ENCODE measurements at places on chromosomes 3 and 15.

GRCh38 chr3:77014226-77014625 is 25.7 kb upstream of the ROBO2 start:
- DNase-seq, result no peak

DNA sequence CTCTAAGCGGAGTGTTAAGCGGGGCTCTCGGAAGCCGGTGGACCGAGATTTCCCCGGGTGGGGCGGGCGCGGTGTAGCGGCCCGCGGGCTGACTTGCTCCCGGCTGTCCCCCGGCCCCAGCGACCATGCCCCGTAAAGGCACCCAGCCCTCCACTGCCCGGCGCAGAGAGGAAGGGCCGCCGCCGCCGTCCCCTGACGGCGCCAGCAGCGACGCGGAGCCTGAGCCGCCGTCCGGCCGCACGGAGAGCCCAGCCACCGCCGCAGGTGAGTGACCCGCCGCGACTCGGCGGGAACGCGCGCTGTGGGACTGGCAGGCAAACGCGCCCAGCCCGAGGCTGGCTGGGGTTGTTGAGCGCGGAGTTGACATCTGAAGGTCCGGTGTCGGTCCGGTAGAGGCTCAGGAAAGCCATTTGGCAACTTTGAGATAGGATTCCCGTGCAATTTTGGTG is 1.3 kb downstream of the SMC4 start:
- no peak for DNase-seq

DNA sequence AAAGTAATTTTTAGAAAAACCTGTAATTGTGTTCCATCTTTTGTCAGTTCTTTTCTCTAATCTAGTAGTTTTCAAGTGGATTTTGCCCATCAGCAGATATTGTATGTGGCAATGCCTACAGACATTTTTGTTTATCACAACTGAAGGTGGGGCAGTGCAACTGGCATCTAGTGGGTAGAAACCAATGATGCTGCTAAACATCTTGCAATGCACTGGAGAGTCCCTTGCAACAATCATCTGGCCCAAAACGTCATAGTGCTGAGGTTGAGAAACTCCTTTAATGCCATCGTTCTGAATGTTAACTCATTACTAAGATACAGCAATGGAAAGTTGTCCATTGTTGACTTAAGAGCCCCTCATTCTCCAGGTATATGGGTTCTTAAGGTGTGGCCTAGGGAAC is 80.1 kb downstream of the BTD start:
- no peak for DNase-seq

DNA sequence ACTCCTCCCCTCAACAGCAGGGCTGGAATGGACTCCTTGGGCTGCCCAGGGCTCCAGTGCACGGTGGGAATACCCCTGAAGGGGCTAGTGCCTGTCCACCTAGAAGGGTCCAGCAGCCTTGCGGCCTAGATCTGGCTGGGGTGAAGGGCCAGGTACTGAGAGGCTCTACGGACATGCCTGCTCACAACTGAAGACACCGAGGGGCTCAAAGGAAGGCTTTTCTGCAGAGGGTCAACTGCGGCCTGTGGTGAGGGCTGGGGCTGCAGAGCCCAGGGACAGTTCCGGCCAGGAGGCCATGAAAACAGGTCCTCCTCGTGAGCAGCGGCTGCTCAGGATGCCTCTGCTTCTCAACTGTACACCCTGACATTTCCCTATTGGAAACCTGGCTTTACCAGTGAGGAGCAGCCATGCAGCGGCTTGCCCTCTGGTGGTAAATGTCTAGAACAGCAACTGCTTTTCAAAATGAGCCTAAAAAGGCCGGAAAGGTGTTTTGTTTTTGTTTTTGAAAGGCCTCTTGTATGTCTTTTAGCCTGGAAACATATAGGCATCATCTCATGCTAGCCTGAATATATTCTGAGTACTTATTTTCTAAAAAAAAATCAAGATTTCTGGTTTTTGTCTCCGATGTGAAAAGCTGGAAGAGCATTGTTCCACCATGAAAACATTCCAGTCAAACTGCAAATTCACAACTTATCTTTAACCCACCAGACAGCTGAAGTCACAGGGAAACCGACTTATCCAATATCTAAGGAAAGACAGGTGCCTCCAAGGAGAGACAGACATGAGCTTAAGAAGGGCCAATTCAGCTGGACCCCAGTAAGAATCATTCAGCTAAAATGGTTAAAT is 163.4 kb downstream of the KLF13 start:
- DNase-seq, result peak; percentile 14

- DNase-seq, result no peak
These were observed 5.4 kb downstream of the CYFIP1 start for GRCh38 chr15:22974745-22975144.

DNA sequence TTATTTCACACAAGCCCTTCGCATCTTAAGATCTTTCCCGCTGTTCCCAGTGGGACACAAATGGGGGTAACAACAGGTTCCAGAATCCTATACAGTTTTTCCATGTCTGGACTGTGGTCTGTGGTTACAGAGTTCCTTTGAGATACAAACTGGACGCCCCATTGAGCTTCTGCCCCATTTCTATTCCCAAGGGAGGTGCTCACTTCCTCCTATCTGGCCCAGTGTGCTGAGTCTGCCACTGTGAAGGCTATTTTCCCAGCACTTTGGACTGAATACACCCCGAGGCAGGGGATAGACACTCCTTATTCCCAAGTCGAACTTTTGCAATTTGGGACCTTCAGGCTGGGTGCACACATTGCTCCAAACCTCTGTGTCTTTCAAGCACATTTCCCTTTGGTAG is 44.0 kb downstream of the MESD start:
- no peak for DNase-seq

- no peak for DNase-seq
These were observed 8.8 kb upstream of the B3GNT5 start for GRCh38 chr3:183244219-183244618.

DNA sequence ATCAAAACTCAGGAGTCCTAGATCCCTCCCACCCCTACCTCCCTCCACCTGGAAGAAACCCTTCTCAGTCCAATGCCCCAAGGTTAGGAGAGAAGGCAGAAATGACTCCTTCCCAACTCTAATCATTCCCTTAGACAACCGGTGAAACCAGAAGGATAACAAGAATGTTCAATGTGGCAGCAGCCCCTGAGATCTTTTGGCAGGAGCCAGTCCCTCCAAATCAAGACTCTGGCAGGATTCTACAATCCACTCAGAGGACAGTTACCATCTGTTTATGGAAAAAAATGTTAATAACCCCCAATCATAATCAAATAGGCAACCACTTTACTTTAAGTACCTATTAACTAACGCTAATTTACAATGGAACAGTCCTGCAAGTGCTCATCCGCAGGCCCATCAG is 136.5 kb downstream of the NTRK3 start:
- DNase-seq, result no peak

DNA sequence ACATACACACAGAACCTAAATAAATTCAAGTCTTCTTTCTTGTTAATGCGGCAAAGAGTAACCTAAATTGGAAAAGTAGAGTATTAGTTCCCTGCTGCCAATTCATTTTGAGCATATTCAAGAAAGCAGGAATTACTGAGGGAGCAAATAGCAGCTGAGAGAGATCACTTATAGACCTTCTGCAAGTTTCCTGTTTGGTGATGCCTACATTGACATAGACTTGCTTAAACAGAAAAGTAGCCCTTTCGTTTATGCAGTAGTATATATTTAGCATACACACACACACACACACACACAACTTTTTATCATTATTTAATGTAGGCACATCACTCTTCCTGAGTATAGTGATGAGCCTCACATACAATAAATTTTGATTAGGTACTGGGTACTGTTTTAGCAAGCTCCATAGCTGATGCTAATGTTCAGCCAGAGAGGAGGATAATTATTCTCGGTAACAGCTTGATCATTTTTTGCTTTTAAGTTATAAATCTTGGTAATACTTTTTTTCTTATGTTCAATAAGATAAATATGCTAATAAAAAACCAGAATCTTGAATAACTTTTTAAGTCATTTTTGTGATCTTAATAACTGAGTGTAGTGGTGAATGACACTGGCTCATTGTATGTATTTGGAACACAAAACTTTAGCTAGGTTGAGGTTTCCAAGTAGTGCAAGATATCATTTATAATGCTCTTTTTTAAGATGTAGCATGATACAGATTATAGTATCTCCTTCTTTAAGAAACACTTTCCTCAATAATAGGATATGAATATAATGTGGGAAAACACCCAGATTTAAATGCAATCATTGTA is 174.7 kb downstream of the MBNL1 start:
- no peak for DNase-seq

DNA sequence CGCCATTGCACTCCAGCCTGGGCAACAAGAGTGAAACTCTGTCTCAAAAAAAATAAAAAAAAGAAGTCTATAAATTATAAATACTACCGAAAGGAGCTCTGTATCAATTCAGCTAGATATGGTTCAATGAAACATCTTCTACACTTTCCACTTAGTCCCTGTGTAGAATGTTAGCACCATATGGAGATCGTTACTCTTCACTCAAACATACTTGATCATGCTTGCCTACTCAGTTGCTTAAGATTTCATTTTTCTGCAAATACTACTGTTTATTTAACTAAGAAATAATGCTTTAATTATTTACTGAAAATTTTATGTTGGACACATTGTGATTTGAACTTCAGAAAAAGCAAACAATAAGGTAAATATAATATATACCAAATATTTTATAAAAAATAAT is 17.1 kb upstream of the NANOGP8 start:
- DNase-seq, result no peak

DNA sequence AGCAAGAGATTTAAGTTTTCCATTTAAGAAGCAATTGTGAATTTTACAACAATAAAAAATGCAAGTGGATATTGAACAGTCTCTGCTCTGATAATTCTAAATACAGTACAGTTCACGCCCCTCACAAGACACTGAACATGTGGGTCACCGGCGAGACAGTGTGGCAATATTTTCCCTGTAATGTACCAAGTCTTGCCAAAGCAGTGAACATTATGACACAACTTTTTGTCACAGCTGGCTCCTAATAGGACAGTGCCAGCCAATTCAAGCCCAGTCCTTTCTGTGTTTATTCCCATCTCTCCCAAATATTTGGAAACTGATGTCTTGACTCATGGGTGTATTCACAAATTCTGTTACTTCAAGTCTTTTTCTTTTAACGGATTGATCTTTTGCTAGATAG is 62.3 kb downstream of the PPARG start:
- DNase-seq, result no peak

GRCh38 chr3:152317184-152317583 is 48.5 kb downstream of the MBNL1 start:
- DNase-seq, result no peak

DNA sequence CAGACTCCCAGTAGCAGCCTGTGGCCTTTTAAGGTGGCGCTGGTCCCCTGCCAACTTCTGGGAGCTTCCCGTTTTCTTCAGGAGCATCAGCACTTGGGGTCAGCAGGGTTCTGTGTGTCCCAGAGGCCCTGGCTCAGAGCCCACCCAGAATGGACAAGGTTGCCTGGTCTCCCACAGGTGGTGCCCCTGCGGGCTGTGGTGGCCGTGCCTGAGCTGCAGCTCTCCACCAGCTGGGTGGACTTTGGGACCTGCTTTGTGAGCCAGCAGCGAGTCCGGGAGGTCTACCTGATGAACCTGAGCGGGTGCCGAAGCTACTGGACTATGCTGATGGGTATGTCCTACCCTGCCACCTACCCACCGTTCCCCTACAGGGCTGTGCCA is 15.5 kb downstream of the ACAA1 start:
- no peak for DNase-seq

GRCh38 chr15:38817427-38818156 is 253.0 kb upstream of the RASGRP1 start:
- DNase-seq, result peak; percentile 69

DNA sequence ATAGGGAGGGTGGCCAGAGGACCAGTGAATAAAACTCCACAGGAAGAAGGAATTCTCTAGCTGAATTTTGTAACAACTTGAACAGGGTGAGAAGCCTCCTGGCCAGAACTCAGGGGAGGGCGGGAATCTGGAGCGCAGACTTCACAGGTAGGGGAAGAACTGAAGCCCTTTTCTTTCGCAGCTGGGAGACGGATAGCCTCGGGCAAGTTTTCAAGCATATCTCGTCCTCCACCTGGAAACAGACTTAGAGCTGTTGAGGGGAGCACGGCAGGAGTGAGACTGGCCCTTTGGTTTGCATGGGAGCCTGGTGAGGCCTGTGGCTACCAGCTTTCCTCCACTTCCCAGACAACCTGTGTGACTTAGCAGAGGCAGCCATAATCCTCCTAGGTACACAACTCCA is 10.9 kb upstream of the RPL39L start:
- no peak for DNase-seq

DNA sequence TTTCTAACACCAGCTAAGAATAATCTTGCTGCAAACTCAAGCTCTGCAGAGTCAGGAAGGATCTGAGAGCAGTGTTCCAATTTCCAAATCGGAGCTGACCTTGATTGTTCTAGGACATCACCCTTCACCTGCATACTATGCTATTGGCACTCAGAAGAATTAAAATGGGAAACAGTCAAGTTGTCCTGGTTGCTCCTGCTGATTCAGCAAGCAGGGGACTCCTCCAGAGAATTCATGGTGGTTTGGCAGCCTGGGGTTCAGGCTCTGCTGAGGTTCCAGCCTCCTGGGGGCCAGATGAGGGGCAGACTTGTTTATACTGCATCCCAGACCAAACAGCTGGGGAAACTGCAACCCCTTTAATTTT is 213.7 kb upstream of the ADAMTS9 start:
- DNase-seq, result no peak

DNA sequence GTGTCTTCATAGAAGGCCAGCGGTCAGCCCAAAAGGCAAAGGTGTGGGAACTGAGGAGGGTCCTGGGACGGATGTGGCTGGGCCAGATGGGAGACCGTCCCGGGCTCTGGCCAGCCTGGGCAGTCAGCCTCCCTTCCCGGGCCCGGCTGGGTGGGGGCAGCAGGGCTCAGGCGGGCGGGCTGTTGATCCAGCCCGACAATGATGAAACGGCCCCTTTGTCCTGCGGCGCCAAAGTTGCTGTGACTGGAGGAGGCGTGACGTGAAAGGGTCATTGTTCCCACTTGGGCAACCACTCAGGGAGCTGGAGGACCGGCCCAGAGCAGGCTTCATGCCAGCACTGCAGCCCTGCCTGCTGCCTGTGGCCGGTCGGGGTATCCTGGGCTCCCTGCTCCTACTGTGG is 16.5 kb downstream of the DUSP7 start:
- no peak for DNase-seq

DNA sequence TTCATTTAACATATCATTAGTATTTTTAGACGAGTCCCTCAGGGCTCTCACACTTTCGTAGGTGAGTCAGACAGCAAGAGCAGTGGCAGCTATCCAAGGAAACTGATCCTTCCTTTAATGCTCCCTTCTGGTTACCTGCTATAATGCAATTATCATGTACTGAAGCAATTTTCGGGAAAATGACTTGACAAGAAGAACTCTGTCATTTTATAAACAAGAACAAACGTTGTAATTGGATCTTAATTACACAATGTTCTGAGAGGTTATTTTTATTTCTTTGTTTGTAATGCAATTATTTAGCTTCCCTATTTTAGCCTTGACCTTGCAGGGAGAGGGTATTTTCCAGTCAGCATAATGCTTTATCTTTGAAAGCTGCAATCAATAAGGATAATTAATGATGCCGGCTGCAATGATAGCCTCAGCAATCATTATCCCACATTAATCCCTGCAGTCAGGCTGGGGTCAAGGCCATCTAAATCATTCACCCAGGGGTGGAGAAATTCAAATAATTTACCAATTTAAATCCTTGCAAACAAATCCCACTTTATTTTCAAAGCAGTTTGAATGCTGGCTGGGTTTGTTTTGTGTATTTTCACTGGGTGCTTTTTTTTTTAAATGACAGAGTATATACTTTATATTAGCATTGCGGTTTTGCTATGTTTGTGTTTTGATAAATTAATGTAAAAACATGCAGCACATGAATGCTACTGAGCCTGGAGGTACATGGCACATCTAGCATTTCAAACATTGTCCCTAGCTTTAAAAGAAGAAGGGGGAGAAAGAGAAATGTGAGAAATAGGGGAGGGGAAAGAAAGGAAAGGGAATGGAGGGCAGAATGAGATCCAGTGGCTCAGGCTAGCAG is 249.9 kb downstream of the SHOX2 start:
- no peak for DNase-seq
